ENCODE measurements at places on chromosomes 11 and 22.

GRCh38 chr11:96199563-96200025, 143.4 kb downstream of the MAML2 start:
- peak; percentile 42 for DNase-seq

GRCh38 chr22:45450101-45450785, 36.8 kb downstream of the RIBC2 start:
- no peak for DNase-seq

DNA sequence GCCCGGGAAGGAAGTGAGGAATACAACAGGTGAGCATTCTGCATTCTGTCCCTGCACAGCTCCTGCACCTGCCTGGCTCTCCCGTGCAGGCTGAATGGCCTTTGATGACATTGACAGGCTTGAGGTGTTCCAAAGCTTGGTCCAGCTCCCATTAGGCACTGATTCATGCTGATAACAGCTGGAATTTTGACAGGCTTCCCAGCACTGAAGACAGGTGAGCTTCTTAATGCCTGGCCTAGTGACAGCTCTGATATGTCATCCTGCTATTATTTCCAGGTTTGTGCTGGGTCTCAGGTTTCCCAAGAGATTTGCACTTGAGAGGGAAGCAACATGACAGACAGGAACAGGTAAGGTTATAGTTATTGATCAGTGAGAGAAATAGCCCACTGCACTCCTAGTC, 58.0 kb upstream of the MTNR1B start:
- DNase-seq = no peak

GRCh38 chr11:31770011-31770700, 41.0 kb downstream of the PAX6 start:
- no peak for DNase-seq

GRCh38 chr11:26550022-26550421, 22.0 kb downstream of the MUC15 start:
- no peak for DNase-seq

Measured in fibroblast of gingiva (primary cell).